ENCODE measurements at places on chromosomes 12 and 14.
A peak's percentile ranks its signal among the peaks of the same experiment; 100 is the strongest.

DNA sequence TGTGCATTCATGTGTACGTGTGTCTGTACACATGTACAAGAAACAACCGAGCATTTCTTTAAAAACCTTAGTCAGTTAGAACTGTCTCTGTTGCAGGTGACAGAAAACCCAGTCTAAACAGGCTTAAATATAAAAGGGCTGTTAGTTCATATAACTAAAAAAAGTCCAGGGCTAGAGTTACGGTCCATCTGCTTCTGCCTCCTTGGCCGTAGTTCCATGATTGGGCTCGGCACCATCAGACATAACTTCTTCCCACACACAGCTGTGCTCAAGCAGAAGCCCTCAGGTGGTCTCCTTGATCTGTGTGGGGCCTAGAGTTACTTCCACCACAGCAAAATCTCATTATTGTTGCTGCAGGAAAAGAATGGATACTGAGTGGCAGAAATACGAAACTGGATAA is 34.6 kb downstream of the CKB start:
- DNase-seq: no peak

- DNase-seq: peak; percentile 31
These were observed 43.0 kb downstream of the ITPR2 start for GRCh38 chr12:26789731-26790644.

DNA sequence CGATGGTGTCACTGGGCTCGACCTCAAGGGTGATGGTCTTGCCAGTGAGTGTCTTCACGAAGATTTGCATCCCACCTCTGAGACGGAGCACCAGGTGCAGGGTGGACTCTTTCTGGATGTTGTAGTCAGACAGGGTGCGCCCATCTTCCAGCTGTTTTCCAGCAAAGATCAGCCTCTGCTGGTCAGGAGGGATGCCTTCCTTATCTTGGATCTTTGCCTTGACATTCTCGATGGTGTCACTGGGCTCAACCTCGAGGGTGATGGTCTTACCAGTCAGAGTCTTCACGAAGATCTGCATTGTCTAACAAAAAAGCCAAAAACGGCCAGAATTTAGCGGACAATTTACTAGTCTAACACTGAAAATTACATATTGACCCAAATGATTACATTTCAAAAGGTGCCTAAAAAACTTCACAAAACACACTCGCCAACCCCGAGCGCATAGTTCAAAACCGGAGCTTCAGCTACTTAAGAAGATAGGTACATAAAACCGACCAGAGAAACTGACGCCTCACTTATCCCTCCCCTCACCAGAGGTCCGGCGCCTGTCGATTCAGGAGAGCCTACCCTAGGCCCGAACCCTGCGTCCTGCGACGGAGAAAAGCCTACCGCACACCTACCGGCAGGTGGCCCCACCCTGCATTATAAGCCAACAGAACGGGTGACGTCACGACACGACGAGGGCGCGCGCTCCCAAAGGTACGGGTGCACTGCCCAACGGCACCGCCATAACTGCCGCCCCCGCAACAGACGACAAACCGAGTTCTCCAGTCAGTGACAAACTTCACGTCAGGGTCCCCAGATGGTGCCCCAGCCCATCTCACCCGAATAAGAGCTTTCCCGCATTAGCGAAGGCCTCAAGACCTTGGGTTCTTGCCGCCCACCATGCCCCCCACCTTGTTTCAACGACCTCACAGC is 717 bp downstream of the UBC start:
- DNase-seq: no peak

GRCh38 chr12:131387281-131388163 is 323.4 kb upstream of the SFSWAP start:
- no peak for DNase-seq

DNA sequence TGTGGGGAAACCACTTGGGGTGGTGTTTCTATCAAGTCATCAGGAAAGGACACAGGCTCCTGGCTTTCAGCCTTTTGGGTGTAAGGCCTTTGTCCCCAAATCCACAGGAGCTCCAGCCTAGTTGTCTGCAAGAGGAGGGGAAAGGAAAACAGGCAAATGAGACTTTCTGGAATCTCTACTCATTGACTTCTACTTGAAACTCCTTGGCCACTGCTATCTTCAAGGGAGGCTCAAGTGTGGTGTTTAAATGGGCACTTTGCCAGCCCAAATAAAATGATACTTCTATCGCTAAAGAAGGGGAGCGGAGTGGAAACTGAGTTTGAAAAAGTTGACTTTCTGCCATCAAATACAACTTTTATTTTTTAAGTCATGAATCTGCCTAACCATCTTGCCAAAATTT is 445.9 kb upstream of the RGS6 start:
- DNase-seq: no peak

- DNase-seq: no peak
These were observed 160.3 kb upstream of the PELI2 start for GRCh38 chr14:55957950-55958349.

GRCh38 chr14:67544590-67544989 is 11.5 kb downstream of the PLEKHH1 start:
- no peak for DNase-seq

DNA sequence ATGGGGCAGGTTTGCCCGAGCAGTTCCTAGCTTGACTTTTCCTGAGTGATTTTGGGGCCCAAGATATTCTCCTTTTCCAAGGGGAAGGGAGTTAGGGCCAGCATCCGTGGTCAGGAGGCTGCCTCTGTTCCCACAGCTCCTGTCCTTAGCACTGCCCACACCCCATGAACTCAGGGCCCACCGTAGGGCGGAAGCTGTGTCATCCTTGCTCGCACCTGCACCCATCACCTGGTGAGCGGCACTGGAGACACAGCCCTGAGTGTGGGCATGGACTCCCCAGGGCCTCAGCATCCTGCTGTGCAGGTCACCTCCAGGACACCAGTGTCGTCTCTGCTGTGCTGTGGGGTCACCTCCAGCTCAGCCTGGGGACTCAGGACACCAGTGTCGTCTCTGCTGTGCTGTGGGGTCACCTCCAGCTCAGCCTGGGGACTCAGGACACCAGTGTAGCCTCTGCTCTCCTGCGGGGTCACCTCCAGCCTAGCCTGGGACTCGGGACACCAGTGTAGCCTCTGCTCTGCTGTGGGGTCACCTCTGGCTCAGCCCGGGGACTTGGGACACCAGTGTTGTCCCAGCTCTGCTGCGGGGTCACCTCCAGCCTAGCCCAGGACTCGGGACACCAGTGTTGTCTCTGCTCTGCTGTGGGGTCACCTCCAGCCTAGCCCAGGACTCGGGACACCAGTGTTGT is 322.9 kb downstream of the ADGRD1 start:
- DNase-seq: no peak

GRCh38 chr14:22472466-22472865 is 116.6 kb downstream of the DAD1 start:
- no peak for DNase-seq

GRCh38 chr12:15939111-15939510 is 28.0 kb downstream of the DERA start:
- no peak for DNase-seq

- no peak for DNase-seq
These were observed 86.9 kb downstream of the ANO6 start for GRCh38 chr12:45302621-45303369.

DNA sequence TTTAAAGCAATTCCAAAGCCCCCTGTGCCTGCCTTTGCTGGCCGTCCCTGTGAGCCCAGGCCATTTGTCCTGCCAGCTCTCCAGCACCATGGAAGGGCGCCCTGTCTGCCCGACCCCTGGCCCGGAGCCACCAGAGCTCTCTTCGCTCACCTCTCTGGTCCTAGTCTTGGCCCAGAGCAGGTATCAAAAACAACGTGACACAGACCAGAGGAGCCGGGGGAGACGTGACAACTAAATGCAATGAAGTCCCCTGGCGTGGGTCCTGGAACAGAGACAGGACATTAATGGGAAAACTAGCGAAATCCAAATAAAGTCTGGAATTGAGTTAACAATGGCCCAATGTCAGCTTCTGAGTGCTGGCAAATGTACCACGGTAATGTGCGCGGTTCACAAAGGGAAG is 83.2 kb upstream of the DIO3 start:
- no peak for DNase-seq

DNA sequence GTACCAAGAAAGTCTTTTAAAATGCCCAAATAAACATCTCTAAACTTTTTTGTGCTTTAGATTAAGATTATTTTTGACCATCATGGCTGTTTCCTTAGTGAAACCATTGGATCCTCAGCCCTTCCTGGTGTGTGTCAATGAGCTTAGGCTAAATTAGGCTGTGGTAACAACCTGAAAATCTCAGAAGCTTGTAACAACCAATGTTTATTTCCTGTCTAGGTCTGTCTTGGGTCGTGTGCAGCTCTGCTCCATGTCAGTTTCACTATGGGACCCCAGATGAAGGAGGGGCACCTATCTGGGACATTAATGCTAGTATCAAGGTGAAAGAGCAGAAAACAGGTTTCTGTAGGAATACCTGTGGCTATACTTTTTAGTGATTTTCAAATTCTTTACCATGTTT is 49.9 kb downstream of the KCNMB4 start:
- no peak for DNase-seq

GRCh38 chr12:7344833-7345606 is 41.1 kb downstream of the ACSM4 start:
- no peak for DNase-seq

- DNase-seq: no peak
These were observed 341.6 kb upstream of the SFSWAP start for GRCh38 chr12:131369094-131369845.

DNA sequence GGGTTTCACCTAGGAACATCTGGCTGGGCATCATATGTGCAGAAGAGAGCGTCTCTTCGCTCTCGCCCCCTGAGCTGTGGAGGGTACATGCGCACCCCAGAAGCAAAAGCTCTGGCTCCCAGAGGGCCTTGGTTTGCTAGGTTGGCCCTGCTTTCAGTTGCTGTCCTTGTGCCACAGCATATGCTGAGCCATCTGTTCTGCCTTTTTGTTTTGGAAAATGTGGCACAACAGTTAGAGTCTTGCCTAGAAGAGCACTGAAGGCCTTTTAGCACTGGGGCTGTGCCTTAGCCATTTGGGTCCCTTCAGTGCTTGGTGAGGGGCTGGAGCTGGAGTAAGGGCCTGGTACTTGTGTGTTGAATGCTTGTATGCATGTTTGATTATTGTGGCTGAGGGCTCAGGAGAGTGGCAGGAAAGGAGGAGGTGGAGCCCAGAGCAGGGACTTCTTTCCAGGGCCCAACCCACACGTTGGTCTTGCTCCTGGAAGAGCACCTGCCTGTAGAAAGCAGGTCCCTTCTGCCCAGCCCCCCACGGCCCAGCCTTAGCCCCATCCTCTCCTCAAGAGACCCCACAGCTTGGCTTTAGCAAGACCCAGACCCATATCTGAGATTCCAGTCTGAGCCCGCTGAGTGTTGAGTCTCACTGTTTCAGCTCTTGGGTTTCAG is 113.7 kb downstream of the SLC25A47 start:
- DNase-seq: no peak

GRCh38 chr12:49874142-49874897 is 29.4 kb downstream of the FAIM2 start:
- no peak for DNase-seq

DNA sequence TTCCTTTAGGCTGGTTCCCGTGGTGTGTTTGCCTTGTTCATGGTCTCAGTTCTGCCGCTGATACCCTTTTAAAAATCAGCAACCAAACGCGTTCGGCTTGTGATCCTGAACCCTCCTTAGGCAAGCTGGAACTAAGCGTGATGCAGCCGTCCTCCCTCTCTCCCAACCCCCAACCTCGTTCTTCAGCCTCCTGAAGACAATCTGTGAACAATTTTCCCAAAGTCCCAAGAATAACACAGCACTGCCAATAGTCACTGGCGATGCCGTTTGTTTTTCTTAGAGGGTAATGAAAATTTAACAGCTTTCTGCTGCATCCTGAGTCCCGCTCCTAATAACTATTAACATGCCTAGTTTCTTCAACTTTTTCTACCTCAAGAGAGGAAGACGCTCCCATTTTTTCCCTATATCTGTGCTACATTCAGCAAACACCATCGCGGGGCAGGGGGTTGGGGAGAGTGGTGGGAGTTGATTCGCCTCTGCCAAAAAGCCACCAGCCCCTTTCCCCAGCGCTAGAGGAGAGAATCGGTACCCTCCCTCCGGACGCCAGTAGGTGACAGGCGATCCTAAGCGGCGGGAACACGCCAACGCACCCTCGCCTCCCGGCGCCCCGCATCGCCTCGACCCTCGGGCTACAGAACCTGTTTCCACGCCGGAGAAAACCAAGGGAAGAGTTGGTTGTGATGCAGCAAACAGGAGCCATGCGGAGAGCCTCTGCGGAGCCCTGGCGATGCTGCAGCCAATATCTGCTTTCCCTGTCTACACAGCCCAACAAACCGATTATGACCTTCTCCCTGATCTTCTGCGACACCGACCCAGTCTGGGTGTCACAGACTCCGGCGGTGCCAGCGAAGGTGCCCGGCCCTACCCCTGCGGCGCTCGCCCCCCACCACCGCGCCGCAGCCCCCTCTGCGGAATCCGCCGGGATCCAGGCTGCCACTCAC is 752 bp downstream of the PRICKLE1 start:
- DNase-seq: no peak

DNA sequence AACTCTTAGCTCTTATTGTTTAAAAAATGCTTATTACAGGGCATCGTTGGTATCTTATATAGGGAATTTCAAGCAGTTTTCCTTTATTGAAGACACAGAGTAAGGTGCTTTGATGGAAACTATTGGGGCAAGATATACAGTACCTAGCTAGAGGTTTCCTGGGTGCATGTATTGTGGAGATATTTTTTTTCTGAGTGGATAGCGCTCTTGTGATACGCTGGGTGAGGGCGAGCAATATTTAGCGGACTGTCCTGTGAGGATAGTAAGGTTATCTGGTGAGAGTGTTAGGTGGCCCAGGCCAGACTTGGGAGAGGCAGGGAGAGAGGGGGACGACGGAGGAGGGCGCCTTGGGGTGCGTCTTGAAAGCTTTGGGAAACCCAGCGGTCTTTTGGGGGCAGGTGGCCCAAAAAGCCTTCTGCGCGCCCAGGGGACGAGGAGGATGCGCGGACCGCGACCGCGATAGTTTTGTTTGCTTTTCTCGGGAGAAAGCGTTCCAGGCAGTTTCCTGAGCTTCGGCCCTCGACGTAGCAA is 596 bp upstream of the BICD1 start:
- no peak for DNase-seq

DNA sequence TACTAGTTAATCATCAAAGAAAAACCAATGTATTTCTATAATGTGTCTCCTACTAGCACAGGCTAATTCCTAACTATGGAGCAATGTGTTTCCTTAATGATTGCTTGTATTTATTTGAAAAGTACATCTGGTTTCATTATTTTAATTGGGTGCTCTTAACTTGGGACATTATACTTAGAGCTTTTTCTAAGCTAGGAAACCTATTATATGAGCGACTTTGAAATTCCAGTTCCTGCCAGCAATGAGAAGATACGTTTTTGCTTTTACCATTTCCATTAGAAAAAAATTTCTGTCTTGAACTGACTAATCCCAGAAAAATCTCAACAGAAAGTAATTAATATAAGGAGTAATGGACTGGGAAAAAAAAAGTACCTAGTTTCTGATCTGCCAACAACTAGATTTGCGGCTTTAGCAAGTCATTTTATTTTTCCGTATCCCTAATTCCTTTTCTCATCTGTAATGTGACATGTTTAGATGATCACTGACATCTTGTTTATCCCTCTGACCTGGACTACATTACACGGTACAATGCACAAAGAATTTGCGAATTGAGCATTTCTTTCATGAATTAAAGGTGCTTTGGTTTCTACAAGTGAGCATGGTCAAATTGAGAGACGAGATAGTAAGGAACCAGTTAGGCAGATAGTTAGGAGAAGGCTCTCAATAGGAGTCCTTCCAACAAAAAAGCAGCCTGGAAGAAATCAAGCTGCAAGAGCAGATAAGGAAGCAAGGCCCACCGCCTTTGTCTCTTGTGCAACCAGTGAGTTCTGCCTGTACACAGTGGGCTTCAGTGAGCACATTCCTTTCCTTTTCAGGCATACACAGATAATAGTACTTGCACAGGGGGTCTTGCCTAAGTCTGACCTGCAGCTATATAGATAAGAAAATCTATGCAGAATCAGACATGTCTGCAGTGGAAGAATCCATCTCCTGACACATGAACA is 1765.0 kb upstream of the FLRT2 start:
- DNase-seq: peak; percentile 3
